GM06990 (cell line): ENCODE measurements at places on chromosomes 16 and 17.

GRCh38 chr17:45366691-45367090 lies 49.9 kb upstream of the MAP3K14 start:
- no peak for DNase-seq

- DNase-seq = no peak
Observed at GRCh38 chr16:24499193-24499814, 40.1 kb upstream of the RBBP6 start.

DNA sequence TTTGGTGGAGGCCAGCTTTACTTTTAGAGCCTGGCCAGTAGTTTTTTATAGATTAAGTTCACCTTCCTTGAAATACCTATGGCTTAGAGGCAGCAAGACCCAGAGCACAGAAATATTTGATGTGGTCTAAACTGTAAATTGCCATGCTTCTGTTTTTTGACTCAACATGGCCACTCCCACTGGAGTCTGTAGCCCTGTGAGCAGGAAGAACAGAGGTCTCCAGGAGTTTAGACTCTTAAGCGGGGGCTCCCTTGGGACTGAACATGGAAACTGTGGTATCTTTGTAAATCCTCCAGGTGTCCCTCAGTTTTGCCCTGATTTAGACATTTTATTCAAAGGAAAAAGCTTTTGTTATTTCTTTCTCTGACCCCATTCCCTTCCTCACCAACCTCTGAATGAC lies 145.6 kb downstream of the FTO start:
- no peak for DNase-seq

- no peak for DNase-seq
Observed at GRCh38 chr17:78747488-78747887, 34.6 kb downstream of the CYTH1 start.

GRCh38 chr16:72469932-72470331 lies 298.0 kb upstream of the PMFBP1 start:
- no peak for DNase-seq

- no peak for DNase-seq
Observed at GRCh38 chr16:6735631-6736030, 597.0 kb upstream of the RBFOX1 start.

- no peak for DNase-seq
Observed at GRCh38 chr17:43219001-43219400, 7.3 kb downstream of the TMEM106A start.
